AG09319 (cell line): ENCODE measurements at places on chromosomes 6 and 20.

DNA sequence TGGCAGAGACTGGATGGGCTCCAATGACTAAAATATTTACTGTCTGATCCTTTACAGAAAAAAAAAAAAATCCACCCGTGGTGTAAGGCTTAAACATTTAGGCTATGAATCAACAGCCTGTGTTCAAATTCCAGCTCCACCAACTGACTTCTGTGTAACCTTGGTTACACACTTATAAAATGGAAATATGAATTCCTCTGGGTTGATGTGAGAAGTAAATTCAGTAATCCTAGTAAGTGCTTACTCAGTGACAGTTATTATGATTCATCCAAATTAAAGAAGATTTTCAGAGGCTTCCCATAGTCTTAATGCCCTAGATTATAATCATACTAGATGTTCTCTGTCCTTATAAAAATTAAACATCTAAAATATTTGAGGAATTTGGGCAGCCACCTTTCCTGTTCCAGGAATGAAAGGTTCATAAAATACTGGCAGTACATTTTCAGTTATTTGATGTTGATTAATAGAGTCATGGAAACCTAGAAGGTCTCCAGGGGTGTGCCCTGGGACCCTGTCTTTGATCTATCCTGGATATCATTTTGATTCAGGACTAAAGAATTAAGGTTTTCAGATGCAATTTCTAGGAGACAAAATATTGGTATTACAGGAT lies 180.3 kb upstream of the ZNF217 start:
- DNase-seq = peak; percentile 84

GRCh38 chr6:12967686-12968085 lies 251.1 kb downstream of the PHACTR1 start:
- peak; percentile 39 for DNase-seq

DNA sequence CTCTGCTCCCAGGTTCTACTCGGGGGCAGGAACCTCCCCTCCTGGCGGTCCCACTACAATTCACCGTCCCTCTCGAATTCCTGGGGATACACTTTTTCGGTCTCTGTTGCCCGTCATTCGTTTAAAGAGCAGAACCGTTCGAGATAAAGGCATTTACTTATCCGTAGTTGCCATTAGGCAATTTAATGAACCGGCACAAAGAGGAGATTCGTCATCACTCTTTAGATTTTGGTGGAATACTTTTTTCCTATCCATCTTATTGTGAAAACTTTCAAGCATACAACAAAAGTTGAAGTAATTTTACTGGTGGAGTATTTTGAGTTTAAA lies 1.2 kb upstream of the CD24 start:
- no peak for DNase-seq

GRCh38 chr20:36228770-36229169 lies 7.5 kb upstream of the AAR2 start:
- DNase-seq = no peak

DNA sequence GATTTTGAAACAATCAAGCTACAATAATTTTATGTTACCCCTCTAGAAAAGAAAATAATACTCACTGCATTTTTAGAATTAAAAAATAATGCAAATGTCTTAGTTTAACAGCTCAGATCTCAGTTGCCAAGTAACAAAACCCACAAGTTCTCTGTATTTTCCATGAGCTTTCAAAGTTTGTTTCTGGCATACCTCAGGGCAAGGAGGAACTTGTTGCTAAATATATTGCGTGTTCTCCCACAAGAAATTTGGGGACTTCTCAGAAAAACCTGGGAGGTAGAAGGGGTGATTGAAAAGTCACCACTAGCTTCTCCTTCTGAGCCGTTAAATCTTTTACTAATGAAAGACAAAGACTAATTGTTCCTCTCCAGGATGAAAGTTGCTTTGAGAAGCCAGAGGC lies 236.8 kb upstream of the MARCKS start:
- no peak for DNase-seq

- DNase-seq = no peak
These were observed 198.5 kb upstream of the HEY2 start for GRCh38 chr6:125550892-125551291.

- DNase-seq = peak; percentile 18
These were observed 24.7 kb upstream of the PYGB start for GRCh38 chr20:25223179-25223661.

DNA sequence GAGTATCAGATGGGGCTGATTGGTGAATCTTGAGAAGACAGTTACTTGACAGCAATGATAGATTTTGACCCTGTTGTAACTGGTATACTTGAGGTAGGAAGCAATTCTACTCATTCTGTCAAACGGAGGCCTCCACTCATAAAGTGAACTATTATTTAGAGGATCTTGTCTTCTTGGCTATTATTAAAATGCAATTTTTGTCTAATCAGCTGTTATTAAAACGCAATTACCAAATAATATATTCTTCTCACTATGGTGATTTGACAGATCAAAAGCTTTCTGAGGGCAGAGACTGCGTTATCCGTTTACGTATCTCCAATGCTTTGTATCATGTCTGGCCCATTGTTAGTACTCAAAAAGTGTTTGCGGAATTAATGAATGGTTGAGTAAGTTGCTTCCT lies 120.7 kb downstream of the MACROD2 start:
- DNase-seq = no peak

GRCh38 chr6:138001750-138002349 lies 105.4 kb downstream of the PERP start:
- peak; percentile 18 for DNase-seq

GRCh38 chr20:38252292-38253288 lies 7.9 kb downstream of the KIAA1755 start:
- no peak for DNase-seq

DNA sequence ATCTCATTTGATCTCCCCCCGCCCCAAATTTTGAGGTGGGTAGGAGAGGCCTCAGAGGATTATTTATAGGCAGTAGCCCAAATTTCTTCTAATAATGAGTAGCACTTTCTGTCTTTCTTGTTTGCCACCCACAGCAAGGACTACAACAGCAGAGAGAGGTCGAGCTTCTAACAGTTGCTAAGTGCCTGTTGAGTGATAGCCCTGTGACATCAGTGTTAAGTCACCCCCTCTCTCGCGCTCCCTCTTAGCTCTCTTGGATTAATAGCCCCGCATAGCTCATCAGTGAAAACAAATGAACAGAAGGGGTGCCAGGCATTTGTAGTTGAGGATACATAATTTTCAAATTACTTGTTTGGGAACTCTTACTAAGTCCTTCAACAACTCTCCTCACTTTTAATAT lies 3.5 kb downstream of the ANKRD60 start:
- no peak for DNase-seq

GRCh38 chr6:159036673-159037072 lies 8.1 kb downstream of the TAGAP start:
- no peak for DNase-seq

- DNase-seq = no peak
These were observed 1.6 kb upstream of the SLC17A5 start for GRCh38 chr6:73655341-73655917.

DNA sequence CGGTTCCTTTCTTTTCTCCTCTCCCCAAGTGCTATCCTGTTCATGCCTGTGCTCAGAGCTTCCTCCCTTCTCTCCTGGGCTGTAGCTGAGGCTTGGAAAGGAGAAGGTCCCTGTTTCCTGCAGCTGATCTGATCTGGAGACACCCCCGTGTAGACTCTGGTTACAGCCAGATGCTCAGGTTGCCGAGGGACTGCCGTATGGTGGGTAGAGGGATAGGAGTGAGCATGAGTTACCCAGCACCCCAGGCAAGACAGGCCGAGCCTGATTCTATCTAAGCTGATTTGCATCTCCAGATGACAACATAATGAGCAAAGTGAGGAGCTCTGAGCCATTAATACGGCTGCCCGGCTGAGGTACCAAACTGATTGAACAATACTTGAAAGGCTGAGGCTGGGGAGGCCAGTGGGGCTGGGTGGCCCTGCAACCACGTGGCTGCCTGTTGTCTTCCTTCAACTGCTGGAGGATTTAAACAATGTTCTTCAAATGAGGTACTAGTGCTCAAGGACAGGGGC lies 91.8 kb downstream of the ASXL1 start:
- no peak for DNase-seq

- DNase-seq = no peak
These were observed 12.4 kb downstream of the RALGAPB start for GRCh38 chr20:38485041-38485440.

- no peak for DNase-seq
These were observed 19.0 kb upstream of the SNRPB2 start for GRCh38 chr20:16710781-16711180.

- DNase-seq = no peak
These were observed 1.0 kb upstream of the PMEPA1 start for GRCh38 chr20:57710841-57711240.

DNA sequence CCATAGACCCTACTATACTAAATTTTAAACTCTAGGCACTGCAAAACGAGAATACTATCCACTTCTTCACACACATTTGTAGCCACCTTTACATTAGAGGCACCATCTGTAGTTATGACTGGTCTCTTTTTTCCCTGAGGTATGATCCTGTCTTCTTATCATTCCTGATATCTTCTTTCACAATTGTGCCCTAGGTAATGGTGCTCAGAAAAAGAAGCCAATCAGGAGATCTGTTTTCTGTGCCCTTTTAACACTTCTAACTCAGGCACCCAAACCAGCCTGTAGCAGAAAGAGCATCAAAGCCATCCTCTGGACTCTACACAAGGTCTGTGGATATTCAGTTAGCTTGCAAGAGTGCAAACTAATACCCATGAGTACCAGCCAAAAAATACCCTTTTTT lies 149.7 kb upstream of the SGK1 start:
- DNase-seq = no peak

GRCh38 chr6:153976921-153977693 lies 61.9 kb upstream of the OPRM1 start:
- DNase-seq = peak; percentile 23

- no peak for DNase-seq
These were observed 18.1 kb downstream of the ZNFX1 start for GRCh38 chr20:49259799-49260198.

- peak; percentile 79 for DNase-seq
These were observed 215.0 kb upstream of the SHLD1 start for GRCh38 chr20:5535125-5535756.

- DNase-seq = no peak
These were observed 36.4 kb upstream of the ENPP5 start for GRCh38 chr6:46207174-46207573.

DNA sequence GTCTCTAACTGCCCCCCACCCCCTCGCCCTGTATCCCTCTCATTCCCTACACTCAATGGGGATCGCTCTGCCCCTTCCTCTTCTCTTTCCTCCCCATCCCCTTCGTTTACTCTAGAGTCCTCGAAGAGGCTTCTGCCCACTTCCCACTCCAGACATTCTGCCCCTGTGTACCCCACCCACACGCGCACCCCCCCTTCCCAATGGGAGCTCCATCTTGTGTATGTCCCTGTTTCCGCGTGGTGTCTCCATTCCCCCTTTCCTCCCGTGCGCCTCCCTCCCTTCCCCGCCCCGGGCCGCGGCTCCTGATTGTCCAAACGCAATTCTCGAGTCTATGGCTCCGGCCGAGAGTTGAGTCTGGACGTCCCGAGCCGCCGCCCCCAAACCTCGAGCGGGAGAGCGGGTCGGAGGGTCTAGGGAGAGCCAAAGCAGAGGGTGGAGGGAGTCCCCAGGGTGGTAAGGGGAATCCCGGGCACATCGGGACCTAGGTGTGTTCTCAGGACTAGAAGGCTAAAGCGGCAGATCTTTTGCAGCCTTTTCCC lies 679 bp upstream of the RING1 start:
- DNase-seq = no peak

GRCh38 chr6:6595952-6596351 lies 7.4 kb downstream of the LY86 start:
- no peak for DNase-seq

GRCh38 chr6:101000341-101000740 lies 119.2 kb upstream of the ASCC3 start:
- DNase-seq = no peak

- peak; percentile 76 for DNase-seq
These were observed 93.3 kb downstream of the SNX5 start for GRCh38 chr20:17875106-17875980.

DNA sequence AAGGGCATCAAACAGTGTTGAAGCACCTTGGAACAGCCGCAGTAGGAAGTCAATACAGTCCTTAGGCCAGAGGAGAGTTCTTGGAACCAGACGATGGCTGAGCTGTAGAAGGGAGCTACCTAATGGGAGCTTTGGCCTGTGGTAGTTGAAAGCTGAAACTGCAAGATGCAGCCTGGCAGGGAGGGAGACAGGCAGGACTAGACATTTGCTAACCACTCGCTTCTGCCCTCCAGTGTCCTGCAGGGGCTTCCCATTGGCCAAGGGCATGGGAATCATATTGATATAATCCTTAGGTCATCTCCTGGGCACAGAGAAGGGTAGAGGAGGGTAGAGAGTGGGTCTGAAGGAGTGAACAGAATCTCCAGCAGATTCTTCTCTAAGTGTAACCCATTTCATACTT lies 60.4 kb downstream of the TPD52L1 start:
- no peak for DNase-seq

DNA sequence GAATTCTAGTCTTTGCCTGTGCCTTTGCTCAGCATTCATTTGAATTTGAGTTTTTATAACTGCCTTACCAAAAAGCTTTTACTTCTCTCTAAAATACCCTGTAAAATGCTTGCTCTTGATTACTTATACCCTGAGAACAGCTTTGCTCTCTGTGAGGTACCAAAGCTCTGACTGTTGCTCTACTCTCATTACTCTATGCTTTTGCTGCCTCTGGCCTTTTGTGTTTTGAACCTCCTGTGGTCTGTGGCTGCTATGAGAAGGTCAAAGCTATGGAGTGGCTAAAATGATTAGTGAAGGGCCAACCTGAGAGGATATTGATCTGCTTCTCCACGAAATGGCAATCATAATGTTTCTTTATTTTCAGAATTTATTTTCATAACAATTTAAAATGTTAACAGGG lies 375.6 kb upstream of the IMPG1 start:
- no peak for DNase-seq

- DNase-seq = no peak
These were observed 146.6 kb upstream of the POU3F2 start for GRCh38 chr6:98687752-98688151.

- DNase-seq = no peak
These were observed 232.2 kb downstream of the SYNDIG1 start for GRCh38 chr20:24701668-24702067.

GRCh38 chr6:153553627-153554026 lies 422.5 kb upstream of the RGS17 start:
- DNase-seq = no peak

- DNase-seq = no peak
These were observed 171.2 kb upstream of the SULF2 start for GRCh38 chr20:47956268-47956995.

DNA sequence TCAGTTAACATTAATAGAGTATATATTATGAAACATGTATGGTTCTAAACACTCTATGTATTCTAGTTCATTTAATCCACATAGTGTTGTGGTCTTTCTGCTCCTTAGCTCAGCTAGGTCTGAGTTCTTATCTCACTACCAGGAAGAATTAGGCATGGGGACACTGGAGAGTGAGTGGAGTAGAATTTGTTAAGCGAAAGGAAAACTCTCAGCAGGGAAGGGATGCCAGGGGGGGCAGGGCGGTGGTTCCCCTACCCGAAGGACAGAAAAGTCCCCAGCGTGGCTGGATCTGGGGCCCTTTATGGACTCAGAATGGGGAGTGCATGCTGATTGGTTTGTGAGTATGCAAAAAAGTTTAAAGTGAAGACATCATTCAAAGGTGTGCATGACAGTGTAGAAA lies 727.5 kb downstream of the TBC1D32 start:
- no peak for DNase-seq

- no peak for DNase-seq
These were observed 437.8 kb upstream of the ID4 start for GRCh38 chr6:19399406-19399805.

GRCh38 chr6:18533793-18534192 lies 146.6 kb downstream of the RNF144B start:
- DNase-seq = no peak
